ENCODE measurements at places on chromosomes 2 and 18.

- DNase-seq, result no peak
These were observed 158.3 kb downstream of the MTX2 start for GRCh38 chr2:176427549-176427948.

DNA sequence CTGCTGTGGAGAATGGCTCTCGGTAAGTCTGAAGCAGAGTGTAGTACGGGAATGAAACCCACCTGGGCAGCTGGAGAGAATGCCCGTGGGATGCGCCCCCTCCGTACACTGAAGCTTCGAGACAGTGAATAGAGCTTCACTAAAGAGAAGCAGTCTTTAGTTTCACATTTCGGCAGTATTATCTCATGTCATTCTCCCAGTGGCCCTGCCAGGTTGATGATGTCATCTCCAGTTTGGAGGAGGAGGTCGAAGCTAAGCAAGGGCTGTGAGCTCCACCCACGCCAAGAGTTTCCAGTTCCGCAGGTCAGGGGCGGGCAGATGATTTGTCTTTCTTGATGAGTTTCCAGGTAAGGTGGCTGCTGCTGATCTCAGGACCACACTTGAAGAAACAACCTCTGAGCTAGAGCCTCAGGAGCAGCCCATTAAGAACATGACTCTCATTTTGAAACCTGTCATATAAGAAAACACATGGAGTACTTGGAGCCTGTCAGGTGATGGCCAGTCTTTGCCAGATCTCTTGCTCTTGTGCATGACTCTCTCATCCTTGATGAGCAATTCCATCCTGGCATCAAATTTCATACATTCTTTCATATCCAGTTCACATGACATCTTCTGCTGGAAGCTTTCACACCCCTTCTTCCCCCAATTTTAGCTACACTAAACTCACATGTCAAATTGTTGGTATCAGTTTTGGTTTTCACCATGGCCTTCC lies 475.0 kb downstream of the RNF144A start:
- no peak for DNase-seq

DNA sequence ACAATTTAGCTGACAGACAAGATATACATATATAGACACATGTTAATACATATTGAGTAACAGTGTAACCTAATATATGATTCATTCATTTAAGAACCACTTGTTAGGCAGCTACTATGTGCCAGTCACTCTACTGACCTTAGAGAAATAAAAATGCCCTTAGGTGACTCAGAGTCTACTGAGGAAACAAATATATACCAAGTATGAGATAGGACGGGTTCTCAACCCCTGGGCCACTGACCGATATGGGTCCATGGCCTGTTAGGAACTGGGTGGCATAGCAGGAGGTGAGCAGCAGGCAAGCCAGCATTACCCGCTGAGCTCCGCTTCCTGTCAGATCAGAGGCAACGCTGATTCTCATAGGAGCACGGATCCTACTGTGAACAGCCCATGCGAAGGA lies 14.8 kb downstream of the STRN start:
- no peak for DNase-seq

DNA sequence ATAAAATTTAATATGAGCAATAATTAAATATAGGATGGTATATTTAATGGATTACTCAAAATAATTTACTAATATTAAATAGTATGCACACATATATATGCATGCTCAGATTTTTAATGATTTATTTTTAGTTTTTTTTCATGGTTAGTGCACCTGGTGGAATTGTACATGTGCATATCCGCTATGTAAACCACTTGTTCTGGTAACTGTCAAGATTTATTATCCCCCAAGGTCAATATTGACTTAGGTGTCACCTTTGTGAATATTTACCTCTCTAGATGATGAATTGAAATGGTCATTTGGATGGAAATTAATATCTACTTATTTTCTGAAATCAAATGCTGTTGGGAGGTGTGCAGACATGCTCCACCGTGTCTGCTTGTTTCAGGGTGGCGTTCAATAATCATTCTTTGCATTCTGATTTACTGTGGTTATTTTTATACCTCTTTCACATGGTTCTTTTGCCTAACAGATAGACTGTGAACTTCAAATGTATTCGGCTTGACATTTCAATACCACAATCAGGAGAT lies 14.7 kb downstream of the CNTNAP5 start:
- no peak for DNase-seq

DNA sequence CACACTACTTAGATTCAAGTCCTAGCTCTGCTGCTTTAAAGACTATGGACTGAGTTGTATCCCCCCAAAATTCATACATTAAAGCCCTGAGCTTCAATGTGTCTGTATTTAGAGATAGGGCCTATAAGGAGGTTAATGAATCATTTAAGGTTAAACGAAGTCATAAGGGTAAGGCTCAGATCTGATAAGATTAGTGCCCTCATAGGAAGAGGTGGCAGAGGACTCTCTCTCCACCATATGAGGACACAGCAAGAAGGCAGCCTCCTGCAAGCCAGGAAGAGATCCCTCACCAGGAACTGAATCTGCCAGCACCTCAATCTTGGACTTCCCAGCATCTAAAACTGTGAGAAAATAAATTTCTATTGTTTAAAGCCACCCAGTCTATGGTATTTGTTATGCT lies 3.1 kb upstream of the CYTIP start:
- no peak for DNase-seq

GRCh38 chr2:145751629-145752028 lies 1231.7 kb upstream of the ZEB2 start:
- peak; percentile 45 for DNase-seq

DNA sequence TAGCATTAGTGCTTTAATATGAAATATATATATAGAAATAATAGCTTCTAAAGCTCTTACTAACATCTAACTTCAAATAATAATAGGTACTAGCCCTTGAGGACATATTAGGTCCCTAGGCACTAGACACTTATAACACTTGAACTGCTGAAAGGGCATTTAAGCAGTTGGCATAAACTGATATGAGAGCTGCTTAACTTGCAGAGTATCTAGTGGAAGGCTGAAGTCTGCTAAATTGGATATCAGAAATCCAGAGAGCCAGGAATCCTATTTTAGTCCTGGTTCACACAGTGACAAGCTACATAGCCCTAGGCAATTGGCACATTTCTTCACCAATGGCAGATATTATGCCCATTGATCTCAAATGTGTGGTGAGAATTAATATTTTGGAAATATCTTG lies 326.9 kb upstream of the UBE2E3 start:
- no peak for DNase-seq

DNA sequence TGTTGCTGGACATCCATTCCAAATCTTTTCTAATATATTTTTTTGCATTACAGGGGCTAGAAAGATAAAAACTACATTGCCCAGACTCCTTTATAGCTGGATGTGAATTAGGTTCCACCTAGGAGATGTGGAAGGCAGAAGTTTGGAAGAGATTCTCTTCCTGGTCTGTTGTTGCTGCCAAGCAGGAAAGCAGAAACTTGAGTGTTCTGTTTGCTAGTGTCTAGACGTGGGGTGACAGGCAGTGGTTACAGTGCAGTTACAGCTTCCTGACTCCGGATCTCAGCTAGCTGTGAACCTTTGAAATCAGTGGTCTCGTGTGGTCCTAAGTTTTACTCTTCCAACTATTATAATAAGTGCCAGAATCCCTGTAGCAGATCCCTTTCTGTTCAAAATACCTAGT lies 46.2 kb downstream of the COL4A4 start:
- no peak for DNase-seq

GRCh38 chr2:71453404-71454220 lies at the start of gene DYSF:
TSS of gene DYSF (plus strand) at chr2:71453561.
- DNase-seq, result no peak

DNA sequence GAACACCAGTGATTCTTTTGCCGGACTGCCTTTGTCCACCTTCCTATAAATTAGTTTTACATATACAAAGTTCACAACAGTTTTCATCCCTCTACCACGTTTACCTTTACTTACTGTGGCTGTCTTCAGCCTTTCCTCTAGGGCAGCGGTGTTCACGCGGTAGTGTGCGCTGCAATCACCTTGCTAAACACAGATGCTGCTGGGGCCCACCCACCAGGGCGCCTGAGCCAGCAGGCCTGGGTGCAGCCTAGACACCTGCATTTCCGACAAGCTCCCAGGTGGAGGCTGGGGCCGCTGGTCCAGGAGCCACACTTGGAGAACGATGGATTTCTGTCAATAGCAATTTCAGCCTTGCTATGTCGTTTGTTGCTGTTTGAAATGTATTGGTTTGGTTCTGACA lies 83.1 kb downstream of the NDUFA10 start:
- DNase-seq, result no peak

DNA sequence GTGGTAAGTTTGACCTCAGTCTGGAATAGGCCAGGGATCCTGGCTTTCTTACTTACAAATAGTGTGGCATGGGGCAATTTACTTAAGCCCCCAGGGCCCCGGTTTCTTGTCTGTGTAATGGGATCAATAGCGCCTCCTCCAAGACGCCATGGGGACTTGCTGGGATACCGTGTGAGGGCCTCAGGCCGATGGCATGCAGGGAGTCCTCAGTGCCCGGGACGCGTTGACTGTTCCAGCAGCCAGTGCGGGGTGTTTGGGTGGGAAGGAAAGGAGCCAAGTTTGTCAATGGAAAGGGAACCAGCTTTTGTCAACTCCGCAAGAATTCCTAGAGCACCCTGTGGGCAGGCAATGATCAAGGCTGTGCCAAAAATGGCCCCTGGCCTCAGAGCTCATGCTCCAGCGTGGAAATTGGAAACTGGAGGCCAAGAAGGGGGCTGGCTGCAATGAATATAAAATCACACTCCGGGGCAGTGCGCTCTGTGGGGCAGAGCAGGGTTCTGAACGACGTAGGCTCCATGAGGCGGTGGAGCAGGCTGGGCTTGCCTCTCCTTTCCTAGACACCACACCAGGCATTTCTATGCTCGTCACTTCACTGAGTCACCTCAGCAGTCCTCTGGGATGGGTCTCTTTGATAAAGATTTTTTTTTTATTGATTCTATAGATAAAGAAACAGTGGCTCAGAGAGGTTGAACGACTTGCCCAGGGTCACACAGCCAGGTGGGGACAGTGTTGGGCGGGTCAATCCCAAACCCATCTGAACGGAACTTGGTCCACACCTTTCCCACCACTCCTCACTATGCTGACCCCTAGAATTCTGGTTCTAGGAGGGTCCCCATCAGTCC lies 56.7 kb upstream of the ASAP2 start:
- no peak for DNase-seq

DNA sequence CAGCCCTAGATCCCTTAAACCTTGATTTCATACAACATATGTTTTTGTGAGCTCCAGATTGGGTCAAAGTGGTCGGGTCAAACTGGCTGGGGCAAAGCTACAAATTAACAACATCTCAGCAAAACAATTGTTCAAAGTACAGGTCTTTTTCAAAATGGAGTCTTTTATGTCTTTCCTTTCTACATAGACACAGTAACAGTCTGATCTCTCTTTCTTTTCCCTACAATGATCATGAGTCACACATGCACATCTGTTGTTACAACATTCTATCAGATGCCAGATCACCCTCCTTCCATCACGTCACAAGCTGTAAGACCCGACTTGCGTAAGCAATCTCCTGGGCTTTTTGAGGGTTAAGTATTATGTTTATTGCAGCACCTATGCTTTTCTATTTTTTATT lies 55.1 kb downstream of the RHOB start:
- peak; percentile 80 for DNase-seq

DNA sequence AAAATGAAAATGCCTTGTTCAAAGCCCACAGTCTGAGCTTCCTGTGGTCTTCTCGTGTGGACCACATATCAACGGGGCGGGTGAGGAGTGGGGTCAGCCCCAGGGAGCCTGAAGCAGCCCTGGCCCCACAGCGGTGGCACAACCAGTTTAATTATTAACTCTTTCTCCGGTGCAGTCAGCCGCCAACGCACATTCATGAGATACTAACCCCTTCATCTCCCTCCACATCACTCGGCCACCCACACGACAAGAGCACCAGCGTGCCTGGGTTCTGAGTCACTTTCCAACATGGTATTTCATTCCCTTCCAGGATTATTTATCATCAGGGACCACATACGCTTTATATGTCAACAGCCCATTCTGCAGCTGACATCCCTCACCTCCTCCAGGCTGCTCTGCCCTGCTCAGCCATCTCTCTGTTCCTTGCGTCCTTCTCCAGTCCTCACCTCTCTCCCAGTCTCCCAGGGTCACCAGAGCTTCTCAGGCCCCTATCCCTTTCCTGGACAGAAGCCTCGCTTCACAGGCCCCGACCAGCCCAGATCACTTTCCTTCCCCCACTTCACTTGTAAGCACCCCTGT lies 48.0 kb upstream of the ID2 start:
- peak; percentile 92 for DNase-seq

DNA sequence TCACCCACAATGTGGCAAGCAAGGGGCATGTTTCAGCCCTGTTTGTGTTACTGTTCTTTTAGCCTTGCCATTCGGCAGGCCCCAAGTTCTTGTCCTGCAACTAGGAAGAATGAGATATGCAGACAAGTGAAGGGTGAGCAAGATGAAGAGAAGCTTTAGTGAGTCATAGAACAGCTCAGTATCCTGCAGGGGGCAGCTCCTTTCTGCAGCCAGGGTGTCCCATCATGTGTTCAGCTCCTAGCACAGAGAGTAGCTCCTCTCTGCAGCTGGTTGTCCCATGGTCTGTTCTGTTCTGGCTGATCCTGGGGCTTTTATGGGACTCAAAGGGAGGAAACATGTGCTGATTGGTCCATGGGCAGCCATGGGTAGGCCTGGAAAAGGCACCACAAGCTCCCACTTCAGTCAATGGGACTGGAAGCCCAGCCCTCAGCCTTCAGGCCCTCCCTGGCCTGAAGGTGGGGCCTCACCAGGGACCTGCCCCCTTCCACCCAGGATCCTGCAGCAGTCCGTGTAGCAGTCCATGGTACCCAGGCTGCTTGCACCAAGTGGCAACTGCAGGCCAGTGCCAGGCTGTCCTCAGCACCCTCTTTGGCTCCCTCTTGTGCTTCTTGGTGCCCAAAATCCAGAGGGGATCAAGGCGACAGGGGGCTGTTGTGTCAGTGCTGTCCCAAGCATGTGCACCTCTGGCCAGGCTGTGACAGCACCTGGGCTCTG lies 326.4 kb downstream of the NR4A2 start:
- DNase-seq, result no peak

GRCh38 chr18:62741118-62741566 lies 25.8 kb downstream of the PHLPP1 start:
- DNase-seq, result peak; percentile 86

- DNase-seq, result no peak
These were observed 360.6 kb downstream of the RND3 start for GRCh38 chr2:150126839-150127238.

- DNase-seq, result no peak
These were observed 82.1 kb downstream of the MAP3K20 start for GRCh38 chr2:173157676-173158293.

GRCh38 chr2:234805836-234806235 lies 146.0 kb upstream of the SH3BP4 start:
- DNase-seq, result no peak

- no peak for DNase-seq
These were observed 80.1 kb upstream of the SMIM21 start for GRCh38 chr18:75507636-75508035.

Measured in epithelial cell of proximal tubule (primary cell).